ENCODE measurements at places on chromosomes 11 and 22.

DNA sequence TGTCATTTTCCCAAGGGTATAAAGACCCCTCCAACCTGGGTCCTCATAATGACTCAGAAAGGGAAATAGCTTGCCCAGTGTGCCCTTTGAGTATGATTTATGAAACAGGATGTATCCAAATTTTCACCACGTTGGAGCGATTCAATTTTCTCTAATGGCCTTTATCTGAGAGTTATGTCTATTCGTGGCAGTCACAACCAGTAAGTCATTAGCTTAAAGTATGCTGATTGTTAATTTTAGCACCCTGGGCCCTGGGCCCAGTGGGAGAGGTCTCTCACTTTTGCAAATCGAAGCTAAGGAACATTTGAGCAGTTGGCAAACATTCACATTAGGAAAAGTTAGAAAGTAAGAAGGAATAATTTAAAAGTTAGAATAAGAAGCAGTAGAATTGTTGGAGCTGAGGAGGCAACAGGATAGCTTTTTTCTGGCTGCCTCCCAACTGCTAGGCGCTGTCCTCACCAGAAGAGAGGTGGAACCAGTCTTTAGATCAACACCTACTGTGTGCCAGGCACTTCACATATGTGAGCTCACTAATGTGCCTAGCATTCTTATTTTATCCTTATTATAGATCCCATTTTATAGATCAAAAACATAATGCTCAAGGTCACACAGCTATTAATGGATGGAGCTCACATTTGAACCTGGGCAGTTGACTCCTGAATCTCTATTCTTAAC is 24.5 kb downstream of the INSC start:
- DNase-seq: no peak

- DNase-seq: no peak
Measured at GRCh38 chr11:64343767-64344559, 4.0 kb downstream of the CCDC88B start.

DNA sequence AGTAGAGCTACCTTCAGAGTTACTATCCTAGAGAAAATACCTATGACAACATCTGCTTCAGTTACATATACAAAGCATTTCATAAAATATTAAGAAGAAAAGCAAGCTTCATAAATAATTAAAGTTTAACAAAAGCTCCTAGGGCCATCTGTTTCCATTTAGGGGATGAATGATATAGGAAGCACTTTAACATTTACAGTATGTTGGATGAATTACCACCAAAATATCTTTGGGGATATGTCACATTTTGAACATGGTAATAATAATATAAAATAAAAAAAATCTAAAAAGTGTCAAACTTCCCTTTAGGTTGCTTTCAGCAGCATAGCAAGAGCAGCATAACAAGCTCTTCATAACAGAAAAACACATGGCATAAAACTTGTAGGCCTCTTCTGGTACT is 104.6 kb downstream of the ATG16L2 start:
- DNase-seq: no peak

GRCh38 chr11:58926251-58926650 is 13.0 kb upstream of the GLYATL1 start:
- no peak for DNase-seq

DNA sequence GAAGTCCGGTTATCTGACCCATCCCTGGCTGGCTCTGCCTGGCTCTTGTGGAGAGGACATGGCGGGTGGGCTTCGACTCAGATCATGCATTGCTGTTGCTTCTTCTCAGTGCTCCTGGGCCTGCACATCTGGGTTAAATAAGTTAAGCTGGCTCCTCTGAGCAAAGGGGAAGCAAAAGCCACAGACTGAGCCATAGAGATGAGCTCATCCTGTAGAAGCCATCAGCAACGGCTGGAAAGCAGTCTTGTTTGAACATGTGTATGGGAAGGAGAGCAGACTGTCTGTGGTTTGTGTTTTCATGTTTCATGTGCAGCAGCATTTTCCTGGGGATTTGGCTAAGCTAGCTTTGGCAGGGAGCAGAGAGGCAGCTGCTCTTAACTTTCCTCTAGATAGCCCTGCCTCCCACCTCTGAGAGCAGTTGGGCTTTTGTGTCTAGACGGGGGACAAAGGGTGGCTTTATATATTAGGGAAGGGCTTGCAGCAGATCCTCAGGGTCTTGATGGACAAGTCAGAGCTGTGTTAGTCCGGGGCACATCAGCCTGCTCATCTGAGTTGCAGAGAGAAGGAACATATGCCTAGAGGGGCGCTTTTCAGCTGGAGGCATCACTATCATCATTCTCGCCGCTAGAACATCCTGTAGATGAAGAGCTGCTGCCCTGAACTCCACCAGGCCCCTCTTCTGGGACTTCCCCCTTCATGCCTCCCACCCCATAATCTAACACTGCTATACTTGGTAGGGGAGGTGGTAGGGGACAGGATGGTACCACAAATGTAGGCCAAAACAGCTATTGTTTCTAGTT is 14.9 kb downstream of the DCPS start:
- no peak for DNase-seq

DNA sequence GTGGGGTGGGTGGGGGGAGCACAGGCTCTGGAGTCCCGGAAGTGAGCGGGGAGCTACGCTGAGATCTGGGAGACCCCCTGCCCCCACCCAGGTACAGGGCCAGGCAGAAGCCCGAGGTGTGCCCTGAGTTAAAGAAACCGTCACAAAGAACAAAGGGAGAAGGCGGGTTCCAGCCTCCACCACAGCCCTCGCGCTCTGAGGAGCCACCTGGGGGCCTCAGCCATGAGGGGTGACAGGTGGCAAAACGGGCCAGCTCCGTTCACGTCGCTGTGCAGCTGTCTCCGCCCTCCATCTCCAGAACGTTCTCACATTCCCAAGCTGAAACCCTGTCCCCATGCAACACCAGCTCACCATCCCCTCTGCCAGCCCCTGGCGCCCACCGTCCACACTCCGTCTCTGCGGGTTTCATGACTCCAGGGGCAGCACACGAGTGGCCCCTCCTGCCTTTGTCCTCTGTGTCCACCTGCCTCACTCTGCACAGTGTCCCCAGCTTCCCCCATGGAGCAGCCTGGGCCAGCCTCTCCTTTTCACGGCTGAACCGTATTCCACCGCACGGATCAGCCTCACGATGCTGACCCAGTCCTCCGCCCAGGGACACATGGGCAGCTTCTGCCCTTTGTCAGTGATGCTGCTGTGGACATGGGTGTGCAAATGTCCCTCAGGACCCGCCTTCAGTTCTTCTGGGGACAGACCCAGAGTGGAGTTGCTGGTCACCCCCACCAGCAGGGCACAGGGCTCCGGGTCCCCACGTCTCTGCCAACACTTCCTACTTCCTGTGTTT is 1.7 kb upstream of the MUC5B start:
- no peak for DNase-seq

DNA sequence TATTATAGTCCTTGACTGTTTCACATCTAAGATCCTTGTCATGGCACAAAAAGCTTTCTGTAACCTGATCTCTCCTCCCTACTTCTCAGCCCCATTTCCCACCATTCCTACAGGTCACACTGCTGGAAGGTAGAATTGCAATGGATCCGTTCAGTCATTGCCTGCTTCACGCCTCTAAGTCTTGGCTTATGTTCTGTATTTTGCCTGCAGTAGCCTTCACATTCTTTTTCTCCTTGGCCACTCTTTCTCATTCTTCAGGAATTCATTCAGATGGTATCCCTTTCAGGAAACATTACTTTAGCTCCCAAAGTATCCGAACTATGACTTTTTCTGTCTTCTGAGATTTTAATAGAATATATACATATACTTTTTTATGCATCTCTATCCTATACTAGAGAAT is 731.5 kb downstream of the NTM start:
- no peak for DNase-seq

DNA sequence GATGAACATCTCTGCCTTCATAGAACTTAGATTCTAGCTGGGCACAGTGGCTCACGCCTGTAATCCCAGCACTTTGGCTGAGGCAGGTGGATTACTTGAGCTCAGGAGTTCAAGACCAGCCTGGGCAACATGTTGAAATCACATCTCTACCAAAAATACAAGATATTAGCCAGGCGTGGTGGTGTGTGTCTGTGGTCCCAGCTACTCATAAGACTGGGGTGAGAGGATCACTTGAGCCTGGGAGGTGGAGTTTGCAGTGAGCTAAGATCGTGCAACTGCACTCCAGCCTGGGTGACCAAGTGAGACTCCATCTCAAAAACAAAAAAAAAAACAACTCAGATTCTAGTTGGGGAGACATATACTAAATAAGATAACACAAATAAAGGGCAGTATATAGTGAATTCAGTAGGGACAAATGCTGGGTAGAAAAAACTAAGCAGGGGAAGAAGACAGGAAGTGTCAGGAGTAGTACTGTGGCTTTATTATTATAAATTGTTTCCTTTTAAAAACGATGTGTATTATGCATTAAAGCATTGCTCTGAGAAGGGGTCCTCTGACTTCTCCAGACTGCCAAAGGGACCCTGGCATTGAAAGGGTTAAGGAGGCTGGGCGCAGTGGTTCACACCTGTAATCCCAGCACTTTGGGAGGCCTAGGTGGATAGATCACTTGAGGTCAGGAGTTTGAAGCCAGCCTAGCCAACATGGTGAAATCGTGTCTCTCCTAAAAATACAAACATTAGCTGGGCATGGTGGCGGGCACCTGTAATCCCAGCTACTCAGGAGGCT is 46.7 kb downstream of the PACS1 start:
- DNase-seq: no peak

DNA sequence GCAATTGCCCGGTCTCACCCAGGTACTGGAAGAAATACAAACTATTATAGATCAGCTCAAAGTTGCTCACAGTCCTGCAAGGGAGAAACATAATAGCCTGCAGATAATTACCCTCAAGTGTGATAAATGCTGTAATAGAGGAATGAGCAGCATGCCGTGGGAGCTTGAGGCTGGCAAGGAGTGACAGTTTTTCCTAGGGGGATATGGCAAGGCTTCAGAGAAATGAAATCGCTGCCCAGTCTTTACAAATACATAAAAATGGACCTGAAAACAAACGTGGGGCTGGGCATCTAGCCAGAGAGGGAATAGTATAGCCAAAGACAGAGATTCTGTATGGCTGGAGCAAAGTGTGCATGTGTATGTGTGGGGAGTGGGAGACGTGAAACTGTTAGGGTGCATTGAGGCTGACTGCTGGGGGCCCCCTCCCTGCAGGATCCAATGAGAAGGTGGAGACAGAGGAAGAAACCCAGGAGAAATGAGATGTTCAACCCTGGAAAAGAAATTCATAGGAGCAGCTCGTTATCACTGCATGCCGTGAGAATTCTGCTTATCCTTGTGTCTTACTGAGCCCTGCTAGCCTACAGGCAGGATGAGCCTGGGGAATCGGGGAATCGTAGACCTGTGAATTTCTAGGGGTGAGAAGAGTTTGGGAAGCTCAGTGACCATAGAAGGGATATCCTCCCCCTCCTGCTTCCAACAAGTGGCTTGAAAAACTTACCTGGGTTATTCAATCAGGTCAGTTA is 167.0 kb downstream of the LDLRAD3 start:
- DNase-seq: no peak

DNA sequence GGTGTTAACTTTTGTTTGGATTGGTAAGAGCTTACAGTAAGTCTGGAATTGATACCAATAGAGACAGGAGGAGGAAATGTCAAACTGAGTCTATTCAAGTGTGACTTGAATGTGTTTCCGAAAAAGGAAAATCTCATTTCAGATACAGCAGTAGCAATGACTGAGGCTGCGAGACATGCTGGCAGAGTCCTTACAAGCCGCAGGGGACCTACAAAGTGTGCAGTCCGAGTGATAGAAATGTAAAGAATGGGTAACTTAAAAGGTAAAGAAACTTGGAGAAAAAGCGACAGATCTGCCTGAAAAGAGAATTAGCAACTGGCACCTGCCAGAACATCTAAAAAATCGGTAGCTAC is 444 bp downstream of the CWF19L2 start:
- DNase-seq: no peak

DNA sequence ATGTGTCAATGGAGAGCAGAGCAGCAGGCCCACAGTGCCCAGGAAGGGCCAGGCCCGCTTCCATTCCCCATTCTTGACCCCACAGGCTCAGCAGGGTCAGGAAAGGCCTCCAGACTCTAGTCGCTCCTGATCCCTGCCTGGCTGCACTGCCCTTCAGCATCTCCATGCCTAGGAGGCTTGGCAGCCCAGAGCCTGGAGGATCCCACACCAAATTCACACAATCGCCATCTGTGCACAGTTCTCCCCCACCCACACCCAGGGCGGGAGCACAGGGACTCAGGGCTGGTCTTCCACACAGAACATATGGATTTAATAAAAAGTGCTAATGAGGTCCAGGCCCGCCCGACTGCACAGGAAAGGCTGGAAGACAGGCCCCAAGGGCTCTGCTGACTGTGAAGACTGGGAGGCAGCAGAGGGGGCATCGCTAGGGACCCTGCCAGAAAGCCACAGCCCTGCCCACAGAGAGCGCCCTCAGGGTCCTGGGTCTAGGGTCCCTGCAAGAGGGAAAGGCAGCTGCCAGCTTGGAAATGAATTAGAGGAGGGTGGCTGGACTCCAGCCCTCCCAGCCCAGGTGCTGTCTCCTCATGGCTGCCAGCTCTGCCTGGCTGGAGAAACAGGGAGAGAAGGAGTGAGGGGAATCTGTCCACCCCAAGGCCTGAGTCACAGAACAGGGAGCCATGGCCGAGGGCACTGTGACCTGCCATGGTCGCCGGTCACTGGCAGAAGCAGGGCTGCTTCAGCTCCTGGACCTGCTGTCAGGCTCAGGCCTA is 39.7 kb downstream of the DKK3 start:
- DNase-seq: no peak

DNA sequence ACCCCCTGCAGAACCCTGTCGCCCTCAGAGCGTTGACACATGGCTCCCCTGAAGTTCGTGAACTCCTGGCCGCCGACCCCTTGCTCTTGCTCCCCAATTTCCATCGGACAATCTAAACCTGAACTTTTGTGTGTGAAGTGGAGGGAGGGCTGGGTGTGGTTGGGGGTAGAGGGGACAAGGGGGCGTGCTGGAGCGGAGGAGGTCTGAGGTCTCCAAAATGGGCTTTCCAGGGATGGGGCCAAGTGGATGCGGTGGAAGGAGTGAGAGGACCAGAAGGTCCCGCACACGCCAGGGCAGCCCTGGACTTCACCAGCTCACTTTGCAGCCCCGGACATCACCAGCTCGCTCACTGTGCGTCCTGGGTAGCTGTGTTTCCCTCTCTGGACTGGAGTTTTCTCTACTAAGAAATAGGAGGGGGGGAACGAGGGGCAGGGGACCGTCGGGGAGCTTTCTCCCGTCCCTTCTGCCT is 18.6 kb downstream of the CREB3L1 start:
- DNase-seq: no peak
